ENCODE measurements at places on chromosomes 7 and 10.

DNA sequence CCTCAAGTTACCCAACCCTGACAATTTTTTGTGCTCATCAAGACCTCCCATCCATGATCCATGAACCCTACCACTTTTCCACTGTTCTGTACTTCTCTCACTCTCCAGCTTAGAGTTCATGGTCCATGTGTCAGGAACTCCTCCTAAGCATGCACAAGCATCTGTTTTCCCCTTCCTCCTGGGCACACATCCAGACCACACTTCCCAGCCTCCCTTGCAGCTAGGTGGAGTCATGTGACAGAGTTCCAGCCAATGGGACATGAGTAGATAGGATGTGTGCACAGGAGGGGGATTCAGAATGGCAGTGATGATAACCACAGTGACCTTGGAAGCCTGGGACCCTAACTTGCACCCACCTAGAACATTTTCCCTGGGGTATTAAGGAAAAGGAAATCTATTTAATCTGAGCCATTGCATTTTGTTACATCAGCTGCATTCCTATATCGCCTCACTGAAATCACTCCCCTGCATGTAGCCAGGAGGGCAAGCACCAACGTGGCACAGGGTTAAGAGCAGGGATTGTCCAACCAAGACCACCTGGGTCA lies 9.6 kb upstream of the FRMPD2 start:
- DNase-seq = no peak

DNA sequence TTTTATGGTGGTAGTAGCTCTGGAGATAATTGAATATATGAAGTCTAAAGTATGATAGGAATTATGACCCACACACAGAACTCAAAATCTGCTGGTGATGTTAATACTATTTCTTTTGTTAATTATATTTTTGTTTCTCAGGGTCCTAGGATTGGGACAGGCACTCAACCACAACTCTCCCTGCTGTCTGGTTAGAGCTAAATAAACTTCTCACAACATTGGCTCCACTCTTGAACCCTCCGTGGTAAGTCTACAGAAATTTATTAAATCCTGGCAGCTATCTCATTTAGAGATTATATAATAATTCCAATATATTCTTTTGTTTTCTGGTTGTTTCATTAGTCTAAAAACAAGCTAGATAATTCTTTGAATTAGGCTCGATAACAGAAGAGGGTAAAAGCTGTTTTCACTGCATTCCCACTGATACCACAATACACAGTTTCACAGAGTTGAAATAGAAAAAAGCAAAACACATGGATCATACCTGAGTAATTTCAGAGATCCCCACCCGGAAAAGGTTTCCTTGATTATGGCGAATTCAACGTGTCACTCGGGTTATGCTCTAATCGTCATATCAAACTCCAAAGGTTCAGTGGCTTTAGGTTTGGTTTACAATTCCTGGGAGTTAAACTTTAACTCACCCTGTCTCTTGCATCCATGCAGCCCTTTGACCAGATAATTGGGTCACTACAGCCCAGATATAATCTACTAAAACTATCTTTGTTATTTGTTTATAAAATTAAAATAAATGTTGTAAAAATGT lies at the start of gene A1CF:
Gene A1CF (minus strand): TSS at position 531 of the 763 bp plus-strand sequence. CDS start 25,687 bp downstream, outside the sequence.
- no peak for DNase-seq

DNA sequence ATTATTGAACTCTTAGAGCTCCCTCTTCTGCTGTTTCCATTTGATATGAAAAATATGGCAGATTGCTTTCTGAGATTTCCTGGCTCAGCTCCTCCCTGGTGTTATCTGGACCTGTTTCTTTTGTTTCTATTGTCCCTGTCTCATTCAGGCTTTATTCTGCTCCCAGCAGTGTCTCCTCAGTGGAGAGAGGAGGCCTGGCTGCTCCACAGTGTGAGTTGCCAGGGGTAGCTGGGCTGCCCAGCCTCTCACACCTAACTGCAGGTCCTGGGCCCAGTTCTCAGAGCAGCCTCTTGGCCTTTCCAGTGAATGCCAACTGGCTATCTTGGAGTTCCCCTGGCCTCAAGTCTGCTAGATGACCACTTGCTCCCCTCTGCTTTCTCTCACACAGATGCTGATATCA lies 127.0 kb downstream of the VPS41 start:
- no peak for DNase-seq

DNA sequence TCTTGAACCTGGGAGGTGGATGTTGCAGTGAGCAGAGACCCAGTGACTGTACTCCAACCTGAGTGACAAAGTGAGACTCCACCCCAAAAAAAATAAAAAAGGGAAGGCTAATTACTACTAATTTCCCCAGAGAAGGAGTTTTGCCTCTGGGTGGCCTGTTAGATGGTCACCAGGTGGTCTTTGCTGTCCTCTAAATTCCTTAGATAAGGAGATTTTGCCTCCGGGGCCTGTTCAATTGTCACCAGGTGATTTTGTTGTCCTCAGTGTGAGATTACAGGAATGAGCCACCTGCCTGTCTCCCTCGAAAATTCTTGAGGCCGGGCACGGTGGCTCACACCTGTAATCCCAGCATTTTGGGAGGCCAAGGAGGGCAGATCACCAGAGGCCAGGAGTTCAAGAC lies 24.4 kb upstream of the ZMIZ2 start:
- no peak for DNase-seq

- DNase-seq = peak; percentile 96
Measured at GRCh38 chr10:112811741-112812551, 138.1 kb upstream of the TCF7L2 start.

DNA sequence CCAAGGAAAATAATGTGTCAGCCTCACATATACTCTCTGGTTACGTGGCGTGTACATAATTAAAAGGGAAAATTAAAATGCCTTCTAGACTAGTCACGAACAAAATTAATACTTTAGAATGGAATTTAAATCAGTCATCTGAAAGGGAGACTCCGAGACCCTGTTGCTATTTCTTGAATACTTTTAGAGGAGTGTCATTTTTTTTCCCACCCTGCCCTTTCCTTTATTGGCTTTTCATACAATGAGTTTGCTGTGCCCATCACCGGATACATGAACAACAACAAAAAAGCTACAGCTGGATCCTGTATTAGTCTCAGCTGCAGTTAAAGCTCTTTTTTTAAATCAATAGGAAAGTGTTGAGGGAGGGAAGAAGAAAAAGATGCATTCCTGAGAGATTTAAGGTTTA lies 20.1 kb downstream of the CYTH3 start:
- peak; percentile 92 for DNase-seq

DNA sequence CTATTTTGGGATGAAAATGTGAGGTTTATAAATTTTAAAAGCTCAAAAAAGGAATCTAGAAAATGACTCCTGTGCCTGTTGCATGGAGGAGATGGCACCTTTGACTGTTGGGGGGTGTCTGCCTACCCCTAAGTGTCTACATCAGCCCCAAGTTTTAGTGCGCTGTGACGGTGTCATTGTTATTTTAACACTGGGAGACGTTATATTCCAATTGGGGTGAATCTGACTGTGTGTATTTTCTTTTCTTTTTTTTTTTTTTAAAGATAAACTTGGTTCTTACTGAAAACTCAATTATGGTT lies 517 bp downstream of the SRGN start:
- DNase-seq = no peak

GRCh38 chr7:55187701-55188491 lies 169.1 kb downstream of the EGFR start:
- no peak for DNase-seq

- no peak for DNase-seq
Measured at GRCh38 chr10:17101257-17101909, 28.2 kb downstream of the CUBN start.

DNA sequence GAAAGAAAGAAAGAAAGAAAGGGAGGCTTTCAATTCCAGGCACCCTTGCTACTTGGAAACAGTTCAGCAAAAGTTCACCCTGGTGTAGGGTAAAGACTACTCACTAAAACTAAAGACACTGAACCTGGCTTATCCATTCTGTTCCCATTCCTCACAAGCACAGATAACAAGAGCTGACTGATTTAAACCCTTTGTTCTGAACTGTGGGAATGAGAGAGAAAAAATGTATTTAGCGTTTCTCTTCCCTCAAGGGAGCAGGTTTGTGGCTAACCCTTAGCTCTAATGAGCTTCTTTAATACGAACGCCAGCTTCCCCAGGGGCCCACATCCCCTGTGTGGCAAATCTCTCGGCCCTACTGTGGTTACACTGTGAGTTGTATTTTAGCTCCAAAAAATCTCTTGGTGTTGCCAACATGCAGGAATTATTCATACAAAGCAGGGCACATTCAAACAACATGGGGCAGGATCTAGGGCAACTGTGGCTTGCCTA lies 23.3 kb downstream of the PRTFDC1 start:
- peak; percentile 95 for DNase-seq

DNA sequence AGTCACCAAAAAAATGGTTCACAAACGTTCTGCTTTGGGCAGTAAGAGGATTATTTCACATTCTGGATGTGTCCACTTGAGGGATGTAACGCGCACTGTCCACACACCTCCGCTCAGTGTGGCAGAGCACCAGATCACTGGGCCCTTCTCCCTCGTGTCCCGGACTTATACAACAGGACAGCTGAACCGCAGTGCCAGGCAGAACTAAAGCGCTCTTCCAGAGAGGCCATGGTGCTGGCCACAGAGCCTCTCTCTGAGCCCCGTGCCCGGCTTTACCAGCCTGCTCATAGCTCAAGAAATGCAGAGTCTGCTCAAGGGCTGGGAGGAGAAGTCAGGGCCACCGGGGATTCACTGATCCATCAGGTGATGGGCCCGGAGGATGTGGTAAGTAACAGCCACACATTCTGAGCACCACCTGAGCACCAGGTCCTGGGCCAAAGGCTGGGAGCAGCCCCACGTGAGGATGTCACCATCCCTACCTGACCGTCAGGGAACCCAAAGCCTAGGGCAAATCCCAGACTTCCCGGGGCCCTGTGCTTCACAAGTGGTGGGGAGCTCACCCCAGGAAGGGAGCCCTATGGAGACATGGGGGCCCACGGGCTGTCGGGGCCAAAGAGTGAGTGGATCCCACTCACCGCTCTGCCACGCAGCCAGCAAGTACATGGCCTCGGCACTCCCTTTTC lies 74.9 kb downstream of the FAM53B start:
- DNase-seq = no peak

DNA sequence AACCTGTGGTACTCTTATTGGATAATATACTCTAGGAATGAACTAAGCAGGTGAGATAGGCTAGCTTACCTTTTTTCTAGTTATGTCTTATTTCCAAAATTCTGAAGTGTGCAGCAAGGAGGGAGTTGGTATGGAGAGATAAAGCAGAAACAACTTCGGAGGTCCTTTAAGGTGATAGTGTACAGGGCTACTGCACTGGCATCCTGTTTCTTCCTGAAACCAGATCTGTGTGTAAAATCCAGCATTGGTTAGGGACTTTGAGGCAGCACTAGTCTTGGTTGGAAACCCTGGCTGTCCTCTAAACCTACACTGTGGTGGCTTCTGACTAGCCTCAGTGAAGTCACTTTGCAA lies 66.9 kb upstream of the STRIP2 start:
- no peak for DNase-seq

GRCh38 chr10:5685764-5686240 lies 1.2 kb downstream of the TASOR2 start:
- peak; percentile 8 for DNase-seq

DNA sequence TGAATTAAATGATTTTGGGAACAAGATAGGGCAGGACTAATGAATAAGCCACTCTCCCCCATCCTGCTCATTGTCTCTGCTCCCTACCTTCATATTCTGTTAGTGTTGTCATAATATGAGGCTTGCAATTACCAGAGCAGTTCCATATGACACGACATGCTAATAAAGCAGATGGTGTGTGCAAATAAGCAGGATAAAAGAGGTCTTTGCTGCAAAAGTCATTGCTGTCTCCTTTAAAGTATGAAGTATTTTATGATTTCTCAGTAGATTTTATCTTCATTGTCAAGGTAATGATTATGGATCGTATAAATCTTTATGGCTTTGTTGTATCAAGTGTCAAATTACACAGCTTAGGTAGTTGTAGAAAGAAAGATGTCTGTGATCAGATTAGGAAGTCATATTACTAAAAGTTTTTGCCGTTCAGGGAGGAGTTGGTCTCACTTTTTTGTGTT lies 114.8 kb downstream of the SDK1 start:
- no peak for DNase-seq

DNA sequence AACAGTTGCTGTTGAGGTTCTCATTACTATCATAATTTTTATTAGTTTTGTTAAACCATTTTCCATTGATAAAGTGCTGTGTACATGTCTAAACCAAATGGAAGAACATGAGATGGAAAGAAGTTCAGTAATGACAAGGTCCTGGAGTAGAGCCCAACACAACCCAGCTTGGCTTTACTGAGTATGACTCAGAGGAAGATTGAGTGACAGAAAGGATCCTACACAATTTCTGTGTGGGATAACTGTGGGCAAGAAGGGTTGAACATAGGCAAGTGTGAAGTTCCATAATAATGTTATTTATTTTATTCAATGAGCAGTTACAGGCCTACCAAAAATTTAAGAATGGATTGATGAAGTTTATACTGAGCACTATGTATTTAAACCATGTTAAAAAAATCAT lies 15.9 kb downstream of the PRKG1 start:
- peak; percentile 18 for DNase-seq

- peak; percentile 68 for DNase-seq
Measured at GRCh38 chr7:149310113-149310836, 48.3 kb downstream of the ZNF783 start.

All from fibroblast of skin of right quadriceps (primary cell).